ENCODE measurements at places on chromosomes 3 and 15. TPM values are rescaled to one million over a fixed set of nuclear protein-coding genes. Genes with fewer than 3 reads are reported as not detected.

The NECTIN3 gene
- total RNA-seq: 40.9 TPM

The GOLGA6L10 gene
- total RNA-seq: 3.6 TPM

The TERB2 gene
- total RNA-seq: not detected

The CPN2 gene
- total RNA-seq: not detected

The MST1R gene
- 2.6 TPM for total RNA-seq

The TRIM42 gene
- total RNA-seq: not detected

The CHRNA7 gene
- 9.5 TPM for total RNA-seq

The PYGO1 gene
- 32.2 TPM for total RNA-seq

The TNK2 gene
- 54.9 TPM for total RNA-seq

The RASL12 gene
- 1.5 TPM for total RNA-seq

The STAC gene
- total RNA-seq: 0.93 TPM

The GPR176 gene
- total RNA-seq: 3.7 TPM

The RBP2 gene
- total RNA-seq: not detected

The RPS27L gene
- 85.2 TPM for total RNA-seq

The ADPRH gene
- 3.5 TPM for total RNA-seq

The ALPK3 gene
- total RNA-seq: 4.4 TPM

The MON1A gene
- total RNA-seq: 11.5 TPM

The PLSCR5 gene
- not detected for total RNA-seq

The KBTBD13 gene
- not detected for total RNA-seq

The FRMD5 gene
- total RNA-seq: 5.1 TPM

The CCR9 gene
- total RNA-seq: not detected

The PARP16 gene
- total RNA-seq: 15.5 TPM

The HRG gene
- not detected for total RNA-seq

The HIGD2B gene
- total RNA-seq: not detected

The SCG3 gene
- total RNA-seq: 8.1 TPM

The FEZF2 gene
- total RNA-seq: 0.28 TPM

The ERICH6 gene
- 0.40 TPM for total RNA-seq

The GOLGA8A gene
- 93.4 TPM for total RNA-seq

The FAM107A gene
- 1.6 TPM for total RNA-seq

The GOLGA6D gene
- total RNA-seq: not detected

The VPS13C gene
- total RNA-seq: 31.5 TPM

The TMEM39A gene
- 43.9 TPM for total RNA-seq

The CLSTN2 gene
- 1.5 TPM for total RNA-seq

The PLSCR4 gene
- total RNA-seq: 1.1 TPM

The NR1I2 gene
- 0.26 TPM for total RNA-seq

The ADAMTS7 gene
- 62.9 TPM for total RNA-seq

The NPAP1 gene
- total RNA-seq: 0.30 TPM

The TERC gene
- total RNA-seq: 16.2 TPM

The ZNF662 gene
- total RNA-seq: not detected

The CLDN18 gene
- not detected for total RNA-seq

The TGM4 gene
- not detected for total RNA-seq

The PLXNB1 gene
- total RNA-seq: 161 TPM

The A4GNT gene
- total RNA-seq: not detected

The EFHB gene
- 1.2 TPM for total RNA-seq

The ATOSA gene
- 15.8 TPM for total RNA-seq

The NOX5 gene
- not detected for total RNA-seq

The ADAMTS17 gene
- total RNA-seq: 2.3 TPM

The LRRN1 gene
- 77.6 TPM for total RNA-seq

The ARGFX gene
- not detected for total RNA-seq

The SPESP1 gene
- total RNA-seq: not detected

The STX19 gene
- not detected for total RNA-seq

The PLA2G4F gene
- not detected for total RNA-seq

The FRMD4B gene
- total RNA-seq: 18.5 TPM

All from neural crest cell (in vitro differentiated cells).